ENCODE measurements at places on chromosomes 7 and 10. TPM values are rescaled to one million over a fixed set of nuclear protein-coding genes. Genes with fewer than 3 reads are reported as not detected.

DNA sequence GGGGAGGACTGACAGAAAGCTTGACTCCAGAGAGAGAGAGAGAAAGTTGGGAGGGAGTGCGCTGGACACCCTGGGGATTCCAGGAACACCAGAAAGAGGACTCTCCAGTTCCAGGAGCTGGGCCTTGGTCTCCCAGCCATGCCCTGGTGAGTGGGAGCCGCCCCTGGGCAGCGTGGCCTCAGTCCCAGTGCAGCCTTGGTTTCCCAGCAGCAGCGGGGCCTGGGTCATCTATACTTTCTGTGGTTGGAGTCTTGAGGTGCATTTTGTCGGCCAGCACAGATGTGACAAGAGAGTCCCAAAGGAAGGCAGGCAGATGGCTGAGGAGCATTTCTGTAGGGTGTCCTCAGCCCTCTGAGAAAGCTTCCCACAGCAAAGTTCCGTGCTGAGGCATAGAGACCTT, 334.7 kb upstream of the ZNF32 start:
- no peak for DNase-seq
- no peaks in the 10 kb centered on the region for H3K4me1 ChIP-seq
- no peaks in the 10 kb centered on the region for H3K36me3 ChIP-seq
- H3K4me3 ChIP-seq = no peak overlapping the region
- no peaks in the 10 kb centered on the region for H3K27me3 ChIP-seq
- no peak overlapping the region for H3K27ac ChIP-seq

The SPDYE16 gene
- 0.77 TPM for total RNA-seq

The PNLIP gene
- 3.0 TPM for total RNA-seq

The TMEM213 gene
- not detected for total RNA-seq

DNA sequence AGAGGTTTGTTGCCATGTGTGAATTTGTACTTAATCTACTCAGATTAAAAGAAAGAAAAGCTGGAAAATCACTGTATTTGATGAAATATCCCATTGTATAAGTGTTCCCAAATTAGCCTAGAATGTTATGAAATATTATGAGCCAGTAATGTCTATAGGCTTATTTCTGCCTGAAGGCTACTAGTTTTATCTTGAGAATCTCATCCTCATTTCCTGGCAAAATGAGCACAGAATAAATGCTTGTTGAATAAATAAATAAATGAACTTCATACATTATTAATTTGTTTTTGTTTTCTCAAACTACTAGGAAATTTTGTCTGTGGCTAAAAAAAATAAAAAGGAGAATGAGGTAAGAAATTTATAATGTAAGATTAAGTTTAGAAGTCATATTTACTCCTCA, 25.5 kb downstream of the HELLS start:
- no peak for DNase-seq
- H3K27ac ChIP-seq = no peak overlapping the region
- H3K36me3 ChIP-seq = no peaks in the 10 kb centered on the region

GRCh38 chr7:105218215-105218614, 170.5 kb downstream of the SRPK2 start:
- H3K27ac ChIP-seq = no peak overlapping the region
- H3K36me3 ChIP-seq = no peaks in the 10 kb centered on the region
- H3K4me1 ChIP-seq = peaks cover 10% of the 10 kb centered on the region

DNA sequence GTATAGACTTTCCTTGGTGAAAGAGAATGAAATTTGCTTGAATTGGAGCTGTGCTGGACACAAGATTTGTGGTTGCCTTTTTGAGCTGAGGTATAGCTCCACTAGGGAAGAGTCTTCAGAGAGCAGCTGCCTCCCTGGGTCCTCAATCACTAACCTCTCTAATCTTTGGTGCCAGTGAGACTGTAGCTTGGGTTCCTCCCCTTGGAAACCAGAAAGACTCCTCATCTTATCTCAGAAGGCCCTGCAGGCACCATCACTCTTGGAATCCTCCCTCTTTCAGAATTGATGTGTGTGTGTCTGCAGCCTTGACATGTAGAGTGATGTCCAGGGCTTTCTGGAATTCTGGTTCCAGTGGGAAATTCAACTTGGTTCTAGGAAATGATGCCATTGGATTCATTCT, 426.5 kb downstream of the RPS24 start:
- no peak overlapping the region for H3K27ac ChIP-seq
- no peak for DNase-seq
- no peaks in the 10 kb centered on the region for H3K4me1 ChIP-seq
- H3K27me3 ChIP-seq = no peaks in the 10 kb centered on the region

The AKR1B15 gene
- not detected for total RNA-seq

The ITGB1 gene
- 365 TPM for total RNA-seq

DNA sequence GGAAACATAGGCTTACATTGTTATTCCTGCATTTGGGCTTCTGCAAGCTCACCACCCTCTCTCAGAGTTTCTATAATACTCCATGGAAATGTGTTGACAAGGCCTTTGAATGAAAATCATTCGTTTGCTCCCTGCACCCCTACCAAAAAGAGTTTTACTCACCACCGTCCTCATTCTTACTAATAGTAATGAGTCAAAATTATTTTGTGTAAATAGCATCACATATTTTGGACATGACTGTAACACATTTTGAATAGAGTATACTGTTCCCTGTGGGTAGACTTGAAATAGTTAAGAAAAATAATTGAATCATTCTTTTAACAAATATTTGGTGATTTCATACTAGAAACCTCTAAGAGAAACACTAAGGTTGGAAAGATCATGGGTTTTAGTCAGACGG, 84.6 kb downstream of the AKAP9 start:
- H3K4me1 ChIP-seq = no peaks in the 10 kb centered on the region
- DNase-seq = no peak
- no peak overlapping the region for H3K4me3 ChIP-seq
- peaks cover 90% of the 10 kb centered on the region for H3K36me3 ChIP-seq

GRCh38 chr7:96723622-96724021, 14.0 kb upstream of the SEM1 start:
- H3K27me3 ChIP-seq = peaks cover 1% of the 10 kb centered on the region
- no peak overlapping the region for H3K4me3 ChIP-seq
- DNase-seq = no peak
- no peak overlapping the region for H3K27ac ChIP-seq
- H3K4me1 ChIP-seq = no peaks in the 10 kb centered on the region

DNA sequence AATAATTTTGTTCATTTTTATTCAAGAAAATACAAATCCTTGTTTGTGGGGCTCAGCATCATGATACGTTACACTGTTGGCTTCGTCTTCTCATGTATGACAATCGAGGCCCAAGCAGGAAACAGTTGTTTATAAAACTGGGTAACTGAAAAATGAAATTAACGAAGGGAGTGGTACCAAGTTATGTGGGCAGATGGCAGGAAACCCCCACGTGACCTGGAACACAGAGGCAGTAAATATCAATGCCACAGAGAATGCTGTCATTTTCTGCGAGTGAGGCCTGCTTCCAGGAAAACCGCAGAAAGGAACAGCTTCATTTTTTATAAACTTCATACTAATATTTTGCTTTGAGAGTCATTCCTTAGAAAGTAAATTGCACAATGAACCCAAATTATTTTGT, 201.0 kb upstream of the ADARB2 start:
- no peaks in the 10 kb centered on the region for H3K4me1 ChIP-seq
- H3K36me3 ChIP-seq = no peaks in the 10 kb centered on the region
- no peak overlapping the region for H3K4me3 ChIP-seq
- no peak for DNase-seq

- H3K27ac ChIP-seq = no peak overlapping the region
- no peaks in the 10 kb centered on the region for H3K27me3 ChIP-seq
- H3K4me3 ChIP-seq = no peak overlapping the region
- no peaks in the 10 kb centered on the region for H3K36me3 ChIP-seq
- no peaks in the 10 kb centered on the region for H3K4me1 ChIP-seq
- no peak for DNase-seq
Observed at GRCh38 chr10:33810986-33811385, 476.5 kb upstream of the NRP1 start.

DNA sequence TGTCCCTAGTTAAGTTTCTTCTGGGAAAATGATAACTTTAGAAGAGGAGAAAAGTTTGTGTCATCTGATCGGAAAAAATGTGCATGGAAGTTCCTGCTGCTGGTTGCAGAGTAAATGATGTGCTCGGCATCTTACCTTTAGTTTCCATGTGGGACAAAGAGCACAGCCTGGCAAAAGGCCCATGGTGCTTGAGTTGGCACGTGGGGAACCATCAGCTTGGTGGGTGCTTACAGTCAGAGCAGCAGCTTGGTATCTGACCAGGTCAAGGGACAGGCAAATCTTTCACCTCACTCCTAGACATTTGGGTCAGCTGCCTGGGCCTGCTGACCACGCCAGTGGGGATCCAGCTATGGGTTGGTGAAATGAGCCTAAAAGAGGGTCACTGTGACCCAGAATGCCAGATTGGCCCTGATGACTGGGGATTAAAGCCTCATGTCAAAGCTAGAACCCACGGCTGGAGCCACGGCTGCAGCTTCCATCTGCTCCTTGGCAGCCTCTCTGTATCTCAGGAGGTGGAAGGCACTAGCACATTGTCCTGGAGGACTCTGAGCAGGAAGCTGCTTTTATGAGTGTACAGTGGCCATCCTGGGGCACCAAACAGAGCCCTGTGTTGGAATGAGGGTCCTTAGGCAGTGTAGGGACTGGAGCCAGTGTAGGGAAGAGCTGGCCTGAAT, 24.7 kb downstream of the VWC2 start:
- no peak for DNase-seq
- no peaks in the 10 kb centered on the region for H3K4me1 ChIP-seq
- no peaks in the 10 kb centered on the region for H3K36me3 ChIP-seq

The ELAPOR2 gene
- total RNA-seq = 17.7 TPM

- H3K36me3 ChIP-seq = no peaks in the 10 kb centered on the region
- no peaks in the 10 kb centered on the region for H3K27me3 ChIP-seq
- H3K27ac ChIP-seq = no peak overlapping the region
- no peaks in the 10 kb centered on the region for H3K4me1 ChIP-seq
- no peak for DNase-seq
- H3K4me3 ChIP-seq = no peak overlapping the region
Observed at GRCh38 chr7:148110097-148110868, 480.3 kb upstream of the C7orf33 start.

GRCh38 chr7:134678115-134678514, 31.5 kb downstream of the BPGM start:
- H3K36me3 ChIP-seq = peaks cover 29% of the 10 kb centered on the region
- no peaks in the 10 kb centered on the region for H3K27me3 ChIP-seq
- no peak overlapping the region for H3K27ac ChIP-seq
- H3K4me3 ChIP-seq = no peak overlapping the region
- DNase-seq = no peak

DNA sequence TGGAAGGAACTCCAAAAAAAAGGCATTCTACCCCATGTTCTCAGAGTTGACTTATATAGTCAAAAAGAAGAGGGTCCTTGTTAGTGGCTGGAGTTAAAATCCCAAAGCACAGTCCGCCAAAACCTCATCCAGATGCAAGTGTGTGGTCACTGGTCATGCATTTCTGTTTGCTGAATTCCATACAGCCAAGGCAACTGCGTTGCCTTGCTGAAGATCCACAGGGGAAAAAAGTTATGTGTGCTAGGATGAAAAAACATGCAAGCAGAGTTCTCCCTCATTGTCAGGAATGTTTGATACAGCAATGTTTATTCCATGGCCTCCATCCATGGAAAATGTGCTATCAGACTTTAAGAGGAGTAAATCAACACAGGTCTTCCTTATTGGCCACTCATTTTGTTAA, 213.1 kb downstream of the CREB5 start:
- no peak overlapping the region for H3K27ac ChIP-seq
- H3K4me1 ChIP-seq = no peaks in the 10 kb centered on the region
- no peaks in the 10 kb centered on the region for H3K27me3 ChIP-seq
- H3K36me3 ChIP-seq = no peaks in the 10 kb centered on the region
- DNase-seq = no peak
- no peak overlapping the region for H3K4me3 ChIP-seq

GRCh38 chr10:15591937-15592336, 127.8 kb downstream of the ITGA8 start:
- H3K27me3 ChIP-seq = no peaks in the 10 kb centered on the region
- no peak overlapping the region for H3K4me3 ChIP-seq
- H3K4me1 ChIP-seq = no peaks in the 10 kb centered on the region
- H3K27ac ChIP-seq = no peak overlapping the region

The GIMAP6 gene
- 77.6 TPM for total RNA-seq

The C10orf62 gene
- not detected for total RNA-seq

GRCh38 chr10:97684866-97685394, 2.1 kb downstream of the AVPI1 start:
- H3K4me3 ChIP-seq = peak overlapping the region; percentile 65
- no peaks in the 10 kb centered on the region for H3K27me3 ChIP-seq
- H3K36me3 ChIP-seq = no peaks in the 10 kb centered on the region
- peak overlapping the region; percentile 90 for H3K27ac ChIP-seq
- H3K4me1 ChIP-seq = peaks cover 64% of the 10 kb centered on the region

GRCh38 chr7:90980545-90980944, 283.7 kb upstream of the FZD1 start:
- no peaks in the 10 kb centered on the region for H3K4me1 ChIP-seq
- no peak for DNase-seq
- H3K27me3 ChIP-seq = no peaks in the 10 kb centered on the region
